ENCODE measurements at places on chromosomes 6 and 20. TPM values are rescaled to one million over a fixed set of nuclear protein-coding genes. Genes with fewer than 3 reads are reported as not detected.

Gene CCND3
- total RNA-seq: 457 TPM

Gene FKBP1A
- total RNA-seq: 282 TPM

Gene TBX18
- not detected for total RNA-seq

- H3K27ac ChIP-seq: no peak overlapping the region
- no peaks in the 10 kb centered on the region for H3K36me3 ChIP-seq
- no peak overlapping the region for H3K4me3 ChIP-seq
- H3K4me1 ChIP-seq: no peaks in the 10 kb centered on the region
Measured at GRCh38 chr6:61909486-61909885, 376.5 kb downstream of the KHDRBS2 start.

- no peaks in the 10 kb centered on the region for H3K36me3 ChIP-seq
- H3K4me1 ChIP-seq: no peaks in the 10 kb centered on the region
- H3K27me3 ChIP-seq: peaks cover 15% of the 10 kb centered on the region
Measured at GRCh38 chr6:119163006-119163405, 84.5 kb upstream of the FAM184A start.

DNA sequence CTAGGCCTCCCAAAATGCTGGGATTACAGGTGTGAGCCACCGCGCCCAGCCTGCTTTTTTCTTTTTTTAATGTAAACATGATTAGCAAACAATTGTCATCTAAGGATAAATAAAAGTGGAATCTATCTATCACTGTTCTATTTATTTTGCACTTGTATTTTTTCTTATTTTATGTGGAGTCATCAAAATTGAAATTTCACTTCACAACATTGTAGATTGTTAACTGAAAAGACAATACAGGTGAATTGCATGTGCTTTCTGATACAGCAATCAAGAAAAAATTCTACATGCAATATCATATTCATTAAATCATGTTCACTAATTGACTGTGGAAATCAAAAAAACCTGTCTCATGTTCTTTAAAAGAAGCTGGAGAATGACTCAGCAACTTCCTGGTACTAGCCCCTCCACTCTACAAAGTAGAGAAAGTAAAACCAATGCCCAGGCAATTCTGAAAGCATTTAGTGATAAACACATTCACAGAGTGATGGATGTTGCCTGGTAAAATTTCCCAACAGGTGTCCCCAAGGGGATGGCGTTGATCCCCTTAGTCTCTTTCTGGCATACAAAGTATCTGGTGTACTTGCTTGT is 10.7 kb upstream of the RFX6 start:
- peaks cover 1% of the 10 kb centered on the region for H3K27me3 ChIP-seq
- H3K36me3 ChIP-seq: no peaks in the 10 kb centered on the region
- no peak for DNase-seq

DNA sequence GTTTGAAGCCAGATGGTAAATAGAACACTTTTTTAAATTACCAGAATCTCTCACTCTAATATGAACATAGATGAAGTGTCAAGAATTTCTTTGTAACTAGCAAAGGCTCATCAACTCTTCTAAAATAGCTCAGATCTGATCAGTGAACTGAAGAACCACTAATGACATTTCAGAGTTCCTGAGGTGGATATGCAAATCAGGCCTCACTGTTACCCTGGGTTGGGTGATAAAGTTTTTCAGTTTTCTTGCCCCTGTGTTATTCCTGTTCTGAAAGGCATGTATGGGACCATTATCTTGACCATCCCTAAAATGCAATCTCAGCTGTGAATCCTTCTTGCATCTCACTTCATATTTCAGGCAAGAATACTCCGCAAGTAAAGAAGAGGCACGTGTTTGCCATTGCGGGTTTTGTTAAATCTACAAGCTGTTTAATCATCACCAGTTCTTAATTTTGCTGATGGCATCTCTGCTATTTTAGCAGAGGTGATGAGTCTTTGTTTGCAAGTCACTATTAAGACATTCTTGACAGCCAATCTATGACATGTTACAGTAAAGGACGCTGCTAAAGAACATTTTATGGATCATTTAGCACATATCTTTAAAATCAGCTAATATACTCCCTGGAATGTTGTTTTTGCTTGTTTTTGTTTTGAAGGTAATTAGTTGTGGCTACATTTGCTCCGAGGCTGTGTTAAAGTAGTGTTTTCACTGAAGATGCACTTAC is 47.9 kb downstream of the KHDC1L start:
- no peak for DNase-seq
- H3K4me3 ChIP-seq: no peak overlapping the region
- H3K4me1 ChIP-seq: peaks cover 4% of the 10 kb centered on the region
- H3K36me3 ChIP-seq: no peaks in the 10 kb centered on the region

- no peaks in the 10 kb centered on the region for H3K27me3 ChIP-seq
- H3K27ac ChIP-seq: peak overlapping the region; percentile 16
- H3K4me3 ChIP-seq: no peak overlapping the region
- DNase-seq: no peak
- H3K4me1 ChIP-seq: peaks cover 24% of the 10 kb centered on the region
Measured at GRCh38 chr20:26324177-26324576, 627.5 kb upstream of the ZNF337 start.

GRCh38 chr6:140490081-140490480 is 1115.6 kb upstream of the CITED2 start:
- no peaks in the 10 kb centered on the region for H3K4me1 ChIP-seq
- no peak overlapping the region for H3K27ac ChIP-seq
- no peak for DNase-seq
- H3K27me3 ChIP-seq: peaks cover 4% of the 10 kb centered on the region

- peaks cover 26% of the 10 kb centered on the region for H3K4me1 ChIP-seq
- no peaks in the 10 kb centered on the region for H3K36me3 ChIP-seq
- no peak overlapping the region for H3K27ac ChIP-seq
- DNase-seq: no peak
- H3K27me3 ChIP-seq: peaks cover 9% of the 10 kb centered on the region
- no peak overlapping the region for H3K4me3 ChIP-seq
Measured at GRCh38 chr6:6714953-6715352, 126.4 kb downstream of the LY86 start.

GRCh38 chr6:26230351-26230750 is 134.6 kb upstream of the BTN3A2 start:
- H3K4me1 ChIP-seq: peaks cover 33% of the 10 kb centered on the region
- DNase-seq: no peak
- no peak overlapping the region for H3K27ac ChIP-seq
- peaks cover 16% of the 10 kb centered on the region for H3K36me3 ChIP-seq
- H3K27me3 ChIP-seq: peaks cover 5% of the 10 kb centered on the region

DNA sequence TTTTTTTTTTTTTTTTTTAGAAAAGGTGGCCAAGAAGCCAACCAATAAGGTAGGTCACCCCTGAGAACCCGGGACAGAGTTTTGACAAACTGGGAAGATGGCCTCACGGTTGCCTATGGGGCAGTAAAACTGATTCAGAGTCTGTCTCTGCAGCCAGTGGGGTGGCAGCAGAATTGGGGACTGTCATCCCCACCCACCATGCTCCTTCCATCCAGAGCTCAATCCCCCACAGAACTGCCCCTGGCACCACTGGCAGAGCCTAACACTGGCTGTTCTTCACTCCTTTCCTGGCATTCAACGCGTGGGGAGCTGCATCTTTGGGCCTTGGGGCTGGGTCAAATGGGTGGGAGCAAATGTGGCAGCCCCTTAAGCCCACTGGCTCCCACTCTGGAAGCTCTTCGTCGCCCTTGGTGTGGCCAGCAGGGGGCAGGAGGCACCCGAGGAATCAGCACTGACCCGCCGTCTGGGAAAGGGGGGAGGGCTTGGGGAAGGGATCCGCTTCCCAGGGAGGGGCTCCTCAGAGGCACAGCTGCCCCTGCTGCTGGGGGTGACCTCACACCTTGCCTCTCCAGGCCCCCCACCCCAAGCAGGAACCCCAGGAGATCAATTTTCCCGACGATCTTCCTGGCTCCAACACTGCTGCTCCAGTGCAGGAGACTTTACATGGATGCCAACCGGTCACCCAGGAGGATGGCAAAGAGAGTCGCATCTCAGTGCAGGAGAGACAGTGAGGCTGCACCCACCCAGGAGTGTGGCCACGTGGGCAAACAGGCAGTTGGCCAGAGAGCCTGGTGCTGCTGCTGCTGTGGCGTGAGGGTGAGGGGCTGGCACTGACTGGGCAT is 10.4 kb downstream of the CD40 start:
- peaks cover 23% of the 10 kb centered on the region for H3K27me3 ChIP-seq
- no peak overlapping the region for H3K27ac ChIP-seq
- no peak overlapping the region for H3K4me3 ChIP-seq
- DNase-seq: peak; percentile 15
- no peaks in the 10 kb centered on the region for H3K4me1 ChIP-seq
- no peaks in the 10 kb centered on the region for H3K36me3 ChIP-seq

GRCh38 chr6:36373368-36374019 is 14.0 kb downstream of the ETV7 start:
- H3K4me1 ChIP-seq: no peaks in the 10 kb centered on the region
- DNase-seq: no peak
- H3K27me3 ChIP-seq: no peaks in the 10 kb centered on the region
- no peak overlapping the region for H3K27ac ChIP-seq

DNA sequence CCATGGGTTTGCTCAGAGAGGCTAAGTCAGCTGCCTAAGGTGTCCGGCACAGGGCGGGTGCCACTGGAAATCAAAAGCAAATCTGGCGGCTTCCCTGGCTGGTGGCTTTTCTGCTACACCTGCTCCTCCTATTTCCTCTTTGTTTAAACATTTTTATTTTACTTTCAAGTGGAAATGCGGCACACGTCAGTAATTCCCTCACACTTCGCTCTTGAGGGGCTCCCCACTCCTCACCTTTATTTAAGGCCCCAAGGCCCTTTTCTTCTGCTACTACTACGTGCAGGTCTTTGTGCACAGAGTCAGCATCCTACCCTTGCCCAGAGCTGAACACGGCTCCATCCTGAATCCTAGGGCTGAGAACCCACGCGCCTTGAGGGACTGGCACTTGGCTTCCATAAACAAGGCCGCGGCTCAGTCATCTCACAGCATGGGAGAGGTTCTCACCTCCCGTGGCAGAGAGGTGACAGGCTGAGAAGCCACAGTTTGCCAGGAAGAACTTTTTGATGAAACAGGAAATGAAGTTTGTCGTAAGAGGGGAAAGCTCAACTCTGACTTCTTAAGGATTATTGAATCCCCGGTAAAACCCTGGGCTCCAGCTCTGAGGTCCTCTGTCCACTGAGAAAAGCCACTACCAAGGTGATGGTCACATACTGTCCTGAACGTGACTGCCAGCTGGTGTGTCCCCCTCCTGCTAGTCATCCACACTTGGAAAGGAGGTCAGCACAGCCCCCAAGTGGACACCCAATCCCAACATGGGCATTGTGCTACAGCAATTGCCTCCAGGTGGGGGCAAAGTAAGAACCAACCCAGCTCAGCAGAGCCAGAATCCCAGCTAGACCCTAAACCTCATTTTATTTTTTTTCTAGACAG is 48.0 kb downstream of the NFATC2 start:
- peak overlapping the region; percentile 92 for H3K27ac ChIP-seq
- DNase-seq: peak; percentile 57
- peaks cover 81% of the 10 kb centered on the region for H3K36me3 ChIP-seq
- peak overlapping the region; percentile 52 for H3K4me3 ChIP-seq
- H3K27me3 ChIP-seq: no peaks in the 10 kb centered on the region

GRCh38 chr6:11497881-11498280 is 39.7 kb upstream of the TMEM170B start:
- DNase-seq: no peak
- H3K4me3 ChIP-seq: no peak overlapping the region
- H3K4me1 ChIP-seq: peaks cover 12% of the 10 kb centered on the region
- H3K36me3 ChIP-seq: no peaks in the 10 kb centered on the region
- H3K27me3 ChIP-seq: no peaks in the 10 kb centered on the region

DNA sequence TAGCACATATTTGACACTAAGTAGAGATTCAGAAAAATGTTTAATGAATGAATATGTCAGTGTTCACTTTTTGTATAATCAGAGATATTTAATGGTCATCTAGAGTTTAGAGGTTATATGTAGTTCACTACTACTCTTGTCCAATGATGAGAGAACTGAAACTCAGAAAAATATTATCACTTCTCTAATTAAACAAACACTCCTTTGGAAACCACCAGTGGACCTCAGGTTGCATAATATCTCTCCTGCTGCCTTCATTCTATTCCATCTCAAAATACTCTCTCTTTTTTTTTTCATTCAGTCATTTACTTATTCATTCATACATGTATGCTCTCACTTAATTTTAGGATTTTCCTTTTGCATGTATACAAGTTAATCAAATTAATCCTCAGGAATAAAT is 423.1 kb upstream of the RNF217 start:
- H3K36me3 ChIP-seq: no peaks in the 10 kb centered on the region
- H3K27ac ChIP-seq: no peak overlapping the region
- no peaks in the 10 kb centered on the region for H3K4me1 ChIP-seq
- no peak for DNase-seq

DNA sequence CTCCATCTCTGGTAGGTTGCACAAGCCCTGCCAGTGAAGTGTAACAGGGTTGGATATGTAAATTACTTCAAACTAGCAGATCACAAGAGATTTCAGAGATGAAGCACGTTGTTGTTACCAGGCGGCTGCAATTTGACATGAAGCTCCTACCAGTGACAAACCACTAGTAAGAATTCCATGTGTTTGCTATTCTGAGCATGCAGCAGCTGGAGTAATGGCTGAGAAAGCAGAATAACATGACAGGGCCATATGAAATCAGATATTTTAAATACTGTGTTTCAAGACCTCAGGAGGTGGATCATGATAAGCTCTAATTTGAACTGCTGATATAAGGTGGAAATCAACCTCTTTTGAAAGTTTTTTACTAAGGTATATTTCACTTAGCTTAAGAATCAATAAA is 11.4 kb downstream of the RIN2 start:
- no peak overlapping the region for H3K27ac ChIP-seq
- peaks cover 12% of the 10 kb centered on the region for H3K27me3 ChIP-seq
- DNase-seq: no peak
- no peaks in the 10 kb centered on the region for H3K36me3 ChIP-seq

DNA sequence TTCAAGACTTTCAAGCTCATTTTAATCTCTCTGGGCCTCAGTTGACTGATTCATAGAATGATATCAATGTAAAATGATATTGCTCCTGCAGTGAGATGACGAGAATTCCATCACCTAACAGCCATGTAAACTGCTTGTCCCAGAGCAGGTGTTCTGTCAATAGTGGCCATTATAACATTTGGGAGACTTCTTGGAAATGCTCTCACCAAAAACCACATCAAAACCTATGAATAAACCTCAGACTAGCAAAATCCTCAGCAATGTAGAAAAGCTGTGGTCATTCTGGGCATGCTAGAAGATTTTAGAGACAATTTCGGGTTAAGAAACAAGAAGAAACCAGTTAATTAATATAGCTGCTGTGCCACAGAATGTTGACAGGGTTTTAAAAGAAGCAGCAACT is 225.4 kb downstream of the FRK start:
- no peaks in the 10 kb centered on the region for H3K4me1 ChIP-seq
- DNase-seq: no peak
- H3K36me3 ChIP-seq: no peaks in the 10 kb centered on the region
- H3K4me3 ChIP-seq: no peak overlapping the region
